ENCODE measurements at places on chromosomes 13 and 19.

DNA sequence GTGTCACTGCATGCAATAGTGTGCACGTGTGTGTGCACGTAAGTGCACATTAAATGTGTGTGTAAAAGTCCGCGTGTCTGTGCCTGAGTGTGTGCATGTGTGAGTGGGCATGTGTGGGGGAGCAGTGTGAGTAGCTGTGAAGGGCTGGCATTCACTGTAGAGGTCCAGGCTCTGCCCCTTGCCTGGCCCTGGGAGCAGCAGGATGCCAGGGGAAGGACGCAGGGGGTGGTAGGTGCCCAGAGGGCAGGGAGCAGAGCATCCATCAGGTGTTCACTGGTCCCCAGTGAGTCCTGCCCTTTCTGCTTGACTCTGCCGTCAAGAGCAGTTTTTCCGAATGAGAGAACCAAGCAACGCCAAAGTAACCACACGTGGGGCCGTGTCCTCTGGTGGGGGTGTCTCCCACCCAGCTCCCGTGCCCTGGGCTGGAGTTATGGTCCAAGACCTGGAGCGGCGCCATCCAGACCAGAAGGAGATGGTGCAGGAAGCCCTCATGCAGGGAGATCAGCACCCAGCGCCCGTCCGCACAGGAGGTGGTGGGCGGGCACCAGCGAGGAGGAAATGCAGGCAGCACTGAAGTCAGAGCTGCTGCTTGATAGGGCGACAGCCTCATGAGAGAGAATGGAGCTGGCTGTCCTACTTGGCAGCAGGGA is 68.5 kb downstream of the TEX29 start:
- no peak for DNase-seq

- DNase-seq: no peak
Measured at GRCh38 chr13:25930653-25931052, 121.2 kb downstream of the SHISA2 start.

DNA sequence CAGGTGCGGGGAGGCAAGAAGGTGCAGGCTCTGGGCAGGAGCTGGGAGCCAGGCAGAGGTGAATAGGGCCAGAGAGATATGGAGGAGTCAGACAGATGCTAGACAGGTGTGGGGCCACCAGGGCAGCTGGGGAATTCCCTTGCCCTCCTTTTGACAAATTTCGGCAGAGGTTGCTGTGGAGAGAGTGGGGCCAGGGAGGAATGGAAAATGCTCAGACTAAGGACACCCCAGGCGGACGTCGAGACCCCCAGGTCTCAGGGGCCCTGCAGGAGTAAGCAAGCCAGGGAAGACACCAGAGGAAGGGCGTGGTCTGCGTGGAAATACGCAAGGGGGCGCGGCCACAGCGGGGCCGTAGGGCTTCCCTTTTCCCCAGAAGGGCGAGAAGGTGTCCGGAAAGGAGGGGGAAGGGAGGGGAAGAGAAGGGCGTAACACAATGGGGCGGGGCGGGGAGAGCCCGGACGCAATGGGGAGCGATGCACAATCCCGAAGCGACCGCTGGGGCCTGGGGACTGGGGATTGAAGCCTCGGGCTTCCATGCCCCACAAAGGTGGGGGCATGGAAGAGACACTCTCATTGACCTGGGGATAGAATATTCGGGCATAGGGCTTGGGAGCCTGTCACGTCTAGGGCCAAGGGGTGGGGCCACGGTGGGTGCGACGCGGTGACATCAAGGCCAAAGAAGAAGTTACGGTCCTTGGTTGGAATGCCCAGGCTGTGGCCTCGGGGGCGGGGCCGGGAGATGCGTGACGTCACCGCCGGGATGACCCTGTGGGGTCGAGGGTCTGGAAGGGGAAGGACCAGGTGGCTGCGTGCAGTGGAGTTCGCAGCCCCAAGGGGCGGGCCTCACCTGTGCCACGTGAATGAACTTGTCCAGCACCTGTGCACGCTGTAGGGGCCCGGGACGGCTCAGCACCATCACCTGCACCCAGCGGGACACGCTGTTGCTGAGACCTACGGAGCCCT is 8.2 kb downstream of the RASGRP4 start:
- no peak for DNase-seq

DNA sequence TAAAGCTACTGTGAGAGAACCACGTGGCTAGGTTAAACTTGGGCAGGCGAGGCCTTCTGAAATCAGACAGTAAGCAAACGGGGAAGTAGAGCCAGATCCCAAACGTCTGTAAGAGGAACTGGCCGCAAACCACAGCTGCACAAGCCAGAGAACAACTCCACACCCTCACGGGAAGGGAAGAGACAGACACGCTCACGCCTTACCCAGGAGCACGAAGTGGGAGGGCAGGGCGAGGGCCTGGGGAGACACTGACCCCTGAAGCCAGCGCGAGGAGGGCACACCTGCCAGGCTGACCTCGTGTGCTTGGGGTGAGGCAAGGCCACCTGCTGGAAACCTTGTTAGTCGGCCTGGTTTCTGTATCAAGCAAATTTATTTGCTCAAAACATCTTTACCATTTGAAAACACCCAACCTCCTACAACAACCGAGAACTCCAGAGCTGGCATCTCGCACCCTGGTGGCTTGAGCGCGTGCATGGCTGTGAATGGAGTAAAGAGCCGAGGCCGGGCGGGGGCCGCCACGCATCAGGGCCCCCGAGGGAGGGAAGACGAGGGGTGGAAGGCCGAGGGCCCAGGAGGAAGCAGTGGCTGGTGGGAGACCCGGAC is 7.3 kb downstream of the POLR2E start:
- no peak for DNase-seq

GRCh38 chr19:16247353-16248182 is 49.9 kb downstream of the AP1M1 start:
- peak; percentile 55 for DNase-seq

DNA sequence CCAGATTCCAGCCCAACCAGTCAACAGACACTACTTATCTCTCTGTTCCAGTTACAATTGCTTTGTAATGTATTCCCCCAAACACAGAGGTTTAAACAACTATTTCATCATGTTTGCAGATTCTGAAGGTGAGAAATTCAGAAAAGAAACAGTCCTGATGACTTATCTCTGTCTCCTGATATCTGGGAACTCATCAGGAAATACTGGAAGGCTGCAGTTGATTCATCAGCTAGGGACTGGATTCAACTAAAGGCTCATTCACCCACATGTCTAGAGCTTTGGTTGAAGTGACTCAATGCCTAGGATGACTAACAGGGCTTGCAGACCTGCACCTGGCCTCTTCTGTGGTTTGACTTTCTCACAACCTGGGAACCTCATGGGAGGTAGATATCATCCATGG is 56.6 kb upstream of the GPC6 start:
- DNase-seq: no peak

- DNase-seq: no peak
Measured at GRCh38 chr13:30418075-30418716, 4.1 kb upstream of the UBE2L5 start.

- no peak for DNase-seq
Measured at GRCh38 chr13:43850873-43851272, 28.7 kb downstream of the CCDC122 start.

GRCh38 chr13:39483326-39483725 is 119.7 kb downstream of the LHFPL6 start:
- DNase-seq: no peak

GRCh38 chr13:27280009-27280656 is 9.5 kb downstream of the RASL11A start:
- no peak for DNase-seq

DNA sequence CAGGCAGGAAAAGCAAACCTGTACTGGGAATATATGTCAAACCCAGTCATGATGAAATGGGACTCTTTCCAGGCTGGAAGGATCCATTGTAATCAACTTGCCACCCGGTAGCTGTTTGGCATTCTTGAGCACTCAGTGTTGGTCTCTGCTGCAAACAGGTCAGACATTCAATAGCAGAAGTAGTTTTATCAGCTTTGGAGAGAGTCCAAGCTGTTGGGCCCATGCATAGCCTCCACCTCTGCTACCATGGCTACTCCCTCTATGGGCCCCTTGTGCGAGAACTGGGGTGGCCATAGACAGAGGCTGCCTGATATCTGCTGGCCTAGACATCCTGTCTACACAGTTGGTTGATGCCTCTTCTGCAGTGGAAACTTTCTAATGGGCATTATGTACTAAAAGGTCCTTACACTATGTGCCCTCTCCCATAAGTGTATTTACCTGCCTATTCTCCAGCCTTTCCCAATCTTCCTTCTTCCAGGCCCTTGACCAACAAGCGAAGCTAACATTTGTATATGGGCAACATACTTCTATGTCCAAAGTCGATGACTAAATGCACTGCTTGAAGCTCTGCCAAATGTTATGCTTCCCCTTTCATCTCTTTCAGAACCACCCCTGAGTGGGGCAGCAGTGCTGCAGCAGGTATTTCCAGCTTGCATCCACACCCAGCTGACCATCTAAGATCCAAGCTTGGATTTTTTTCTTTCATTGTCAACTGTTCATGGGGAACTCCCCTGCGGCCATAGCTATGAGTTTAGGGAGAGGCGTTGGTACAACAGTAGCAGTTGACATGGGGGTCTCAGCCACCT is 5.3 kb upstream of the RNF6 start:
- no peak for DNase-seq

DNA sequence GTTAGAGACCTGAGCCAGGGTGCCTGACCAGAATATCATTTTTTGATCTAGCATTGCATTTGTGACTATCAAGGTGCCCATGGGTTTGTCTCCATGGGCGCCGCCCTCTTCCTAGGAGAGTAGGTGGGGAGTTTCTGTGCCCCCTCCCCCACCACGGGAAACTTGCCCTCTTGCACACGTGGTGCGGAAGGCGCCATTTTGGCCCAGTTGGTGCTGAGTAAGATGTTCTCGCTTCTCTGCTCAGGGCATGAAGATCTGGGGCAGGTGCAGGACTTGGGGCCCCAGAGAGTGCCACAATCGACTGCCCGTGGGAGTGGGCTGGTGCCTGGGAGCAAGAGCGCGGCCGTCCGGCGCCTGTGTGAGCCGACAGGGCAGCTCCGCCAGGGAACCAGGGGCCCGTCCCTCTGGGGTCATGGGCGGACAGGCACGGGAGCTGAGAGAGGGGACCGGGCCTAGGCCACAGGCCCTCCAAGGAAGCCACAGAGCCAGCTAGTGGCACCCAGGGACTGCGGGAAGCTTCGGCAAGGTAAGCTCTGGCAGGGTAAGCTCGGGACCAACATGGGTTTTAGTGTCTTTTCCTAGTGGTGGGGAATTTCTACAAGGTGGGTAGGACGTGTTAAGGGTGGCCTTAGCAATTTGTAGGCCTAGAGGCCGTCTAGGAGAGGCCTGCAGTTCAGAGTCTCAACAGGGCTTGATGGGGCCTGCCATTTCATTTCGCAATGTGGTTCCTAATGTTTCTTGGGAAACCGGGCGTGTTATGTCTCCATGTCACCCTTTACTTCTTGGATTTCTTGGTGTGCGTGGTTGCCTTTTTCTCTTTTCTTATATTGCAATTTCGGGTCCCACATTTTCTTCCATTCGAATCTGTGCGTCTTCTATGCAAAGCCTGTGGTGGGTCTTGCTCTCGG is 14.5 kb downstream of the SACS start:
- DNase-seq: no peak

- no peak for DNase-seq
Measured at GRCh38 chr19:22526661-22527272, 104.6 kb upstream of the ZNF98 start.

DNA sequence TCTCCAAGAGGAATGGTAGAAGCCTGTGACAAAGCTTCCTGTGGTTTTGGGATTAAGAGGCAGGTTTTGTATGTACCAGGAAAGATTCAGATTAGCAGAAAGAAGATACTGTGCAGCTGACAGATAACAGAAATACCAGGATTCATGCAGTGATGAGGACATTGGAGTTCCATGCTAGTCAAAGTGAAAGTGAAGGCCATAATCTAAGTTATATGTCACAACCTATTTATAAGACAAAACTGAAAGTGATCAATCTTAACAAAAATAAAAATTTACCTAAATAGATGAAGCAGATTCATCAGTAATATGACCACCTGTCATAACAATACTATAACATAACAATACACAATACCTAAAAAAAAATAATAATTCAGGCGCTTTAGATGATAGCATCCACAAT is 1305.2 kb upstream of the PCDH9 start:
- no peak for DNase-seq

- DNase-seq: no peak
Measured at GRCh38 chr13:54733639-54734038, 1705.0 kb downstream of the OLFM4 start.

GRCh38 chr13:112957295-112957677 is 11.7 kb upstream of the MCF2L start:
- no peak for DNase-seq

- DNase-seq: no peak
Measured at GRCh38 chr19:44876930-44877535, 14.0 kb upstream of the TOMM40 start.

- DNase-seq: no peak
Measured at GRCh38 chr19:56595548-56595899, 422 bp downstream of the ZNF71 start.

GRCh38 chr13:79870123-79870522 is 389.2 kb downstream of the NDFIP2 start:
- no peak for DNase-seq
